ENCODE measurements at places on chromosomes 1 and 21.

- DNase-seq: no peak
Observed at GRCh38 chr1:12618965-12619791, 1.2 kb upstream of the DHRS3 start.

DNA sequence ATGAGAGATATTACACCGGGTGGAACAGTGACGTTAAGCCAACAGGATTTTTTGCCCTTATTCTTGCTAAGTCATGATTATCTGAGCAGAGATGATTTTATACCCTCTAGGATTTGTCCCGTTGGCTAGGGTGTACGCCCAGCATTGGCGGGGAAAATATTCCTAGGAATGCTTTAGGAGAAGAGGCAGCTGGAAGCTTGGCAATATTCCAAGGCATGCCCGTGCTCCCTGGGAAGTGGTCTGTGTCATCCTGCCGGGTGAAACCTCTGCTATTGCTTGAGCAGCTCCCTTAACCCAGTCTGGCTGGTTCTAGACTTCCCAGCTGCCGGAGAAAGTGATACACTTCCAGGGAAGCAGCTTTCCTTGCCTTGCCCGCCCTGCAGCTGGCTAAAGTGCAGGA is 16.2 kb downstream of the CHRNB2 start:
- DNase-seq: peak; percentile 20

DNA sequence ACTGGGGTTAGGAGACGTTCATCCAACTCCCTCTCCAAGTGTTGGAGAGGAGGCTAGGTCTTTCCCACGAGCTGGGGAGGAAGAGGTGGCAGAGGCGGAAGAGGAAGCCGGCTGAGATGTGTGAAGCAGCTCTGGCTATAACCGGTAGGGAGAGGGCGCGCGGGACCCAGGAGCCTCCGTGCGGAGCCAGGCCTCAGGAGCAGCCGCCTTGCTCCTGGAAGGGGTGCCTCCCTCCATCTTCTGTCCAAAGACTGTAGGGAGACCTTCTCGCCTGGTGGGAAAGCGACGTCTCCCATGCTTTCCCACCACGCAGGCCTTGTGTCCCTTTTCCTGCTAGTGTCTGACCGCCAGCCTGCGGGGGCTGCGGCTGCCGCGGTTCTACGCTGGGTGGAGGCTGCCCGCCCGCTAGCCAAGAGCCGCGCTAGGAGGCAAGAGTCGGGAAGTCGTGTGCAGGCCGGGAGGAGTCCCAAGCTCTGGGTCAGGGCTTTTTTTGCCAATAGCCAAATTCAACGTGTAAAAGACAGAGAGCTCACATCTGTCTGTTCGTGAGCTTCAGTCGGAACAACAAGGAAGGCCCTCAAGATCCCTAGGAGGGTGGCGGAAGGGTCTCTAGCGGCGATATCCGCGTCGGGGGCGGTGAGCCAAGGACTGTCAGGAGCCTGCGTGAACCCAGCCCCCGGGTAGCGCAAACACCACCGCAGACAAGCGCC is 8.4 kb upstream of the NBPF11 start:
- no peak for DNase-seq

DNA sequence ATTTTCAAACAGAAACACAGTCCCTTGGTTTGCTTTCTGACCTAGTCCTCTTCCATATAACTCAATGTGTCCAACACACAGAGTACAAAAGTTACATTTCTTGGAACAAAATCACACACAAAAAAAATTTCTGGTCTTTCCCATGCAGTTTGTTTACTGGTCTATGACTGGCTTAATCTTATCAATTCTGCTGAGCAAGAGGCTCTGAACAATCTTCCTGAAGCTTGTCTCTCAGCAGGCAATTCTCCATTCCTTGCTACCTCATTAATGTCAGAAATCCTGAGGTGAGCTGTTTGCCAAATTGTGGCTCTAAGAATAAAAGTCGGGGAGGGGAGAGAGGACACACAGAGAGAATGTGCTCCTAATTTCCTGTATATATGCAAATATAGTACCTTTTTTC is 423.6 kb downstream of the HLX start:
- DNase-seq: no peak

GRCh38 chr1:20491866-20492265 is 5.9 kb upstream of the CAMK2N1 start:
- no peak for DNase-seq

DNA sequence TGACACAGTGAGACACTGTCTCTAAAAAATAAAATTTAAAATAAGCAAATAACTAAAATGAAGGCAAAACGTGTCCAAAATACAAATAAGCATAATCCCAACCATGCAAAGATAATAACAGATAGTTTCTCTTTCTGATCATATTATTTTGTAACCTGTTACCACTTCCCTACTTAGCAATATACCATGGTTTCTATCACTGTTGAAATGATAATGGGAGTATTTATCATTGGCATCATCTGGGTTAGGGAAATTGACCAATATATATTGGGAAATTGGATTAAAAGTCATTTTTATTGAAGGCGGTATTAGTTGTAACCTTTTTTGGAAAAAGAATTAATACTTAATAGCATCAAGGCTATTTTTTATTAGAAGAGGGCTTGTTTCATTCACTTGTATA is 47.0 kb downstream of the USP25 start:
- no peak for DNase-seq

All from NCI-H2081 (cell line).